ENCODE measurements at places on chromosomes 11 and 22. TPM values are rescaled to one million over a fixed set of nuclear protein-coding genes. Genes with fewer than 3 reads are reported as not detected.

Gene RBFOX2
- 168 TPM for total RNA-seq

Gene TRPM5
- not detected for total RNA-seq

Gene FAM227A
- 1.7 TPM for total RNA-seq

Gene PRCP
- 64.0 TPM for total RNA-seq
